ENCODE measurements at places on chromosomes 4 and X.

- no peak for DNase-seq
Observed at GRCh38 chr4:92231511-92231910, 72.3 kb upstream of the GRID2 start.

GRCh38 chrX:2351321-2351720, 149.5 kb downstream of the DHRSX start:
- no peak for DNase-seq

DNA sequence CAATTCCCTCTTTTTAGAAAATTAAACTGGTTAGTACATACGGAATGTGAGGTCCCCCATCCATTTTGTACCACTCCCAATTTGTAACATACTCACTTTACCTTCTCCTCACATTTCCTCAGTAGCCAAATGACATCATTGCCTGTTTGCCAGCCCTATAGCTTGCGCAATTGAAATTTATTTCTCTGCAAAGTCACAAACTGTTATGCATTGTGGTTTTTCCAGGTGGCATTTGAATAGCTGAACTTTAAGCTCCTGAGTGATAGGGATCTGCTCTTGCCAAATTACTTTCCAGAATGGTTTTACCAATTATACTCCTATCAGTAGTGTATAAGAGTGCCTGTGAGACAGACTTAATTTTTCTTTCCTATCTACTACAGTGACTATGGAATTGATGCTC, 7.7 kb downstream of the COL4A5 start:
- DNase-seq = no peak

- DNase-seq = no peak
Observed at GRCh38 chr4:4339504-4340085, 47.3 kb upstream of the NSG1 start.

DNA sequence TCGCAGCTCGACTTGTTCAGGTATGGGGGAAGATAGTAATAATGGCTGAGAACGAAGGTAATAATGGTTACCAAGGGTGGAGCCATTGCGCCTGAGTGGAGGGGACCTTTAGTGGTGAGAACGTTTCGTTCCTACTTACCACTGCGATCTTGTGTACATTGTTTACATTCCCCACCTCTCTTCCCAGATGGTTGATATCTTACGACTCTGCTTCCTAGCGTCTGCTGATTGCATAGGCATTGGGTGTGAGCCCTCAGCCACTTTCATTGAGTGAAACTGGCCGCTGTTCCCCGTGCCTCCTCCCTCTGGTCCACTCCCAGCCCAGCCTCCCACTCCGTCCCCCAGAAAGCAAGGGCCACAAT, 850 bp downstream of the IGBP1 start:
- DNase-seq = no peak

DNA sequence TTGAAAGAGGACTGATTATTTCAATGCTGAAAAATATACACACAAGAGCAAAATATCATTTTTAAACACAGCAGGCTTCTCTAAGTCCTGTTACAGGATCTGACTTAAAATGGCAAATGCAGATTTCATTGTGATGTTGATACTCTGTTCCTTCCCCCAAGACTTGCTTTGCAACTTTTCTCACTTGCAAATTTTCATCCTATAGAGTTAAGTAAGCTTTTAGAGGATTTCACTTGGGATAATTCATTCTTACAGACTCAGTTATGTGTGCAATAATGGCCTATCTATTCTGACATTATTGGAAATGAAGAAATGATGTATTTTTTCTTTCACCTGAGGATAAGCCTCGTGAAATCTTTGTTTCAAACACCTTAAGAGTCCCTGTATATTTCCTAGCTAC, 2403.2 kb downstream of the ARAP2 start:
- no peak for DNase-seq

- DNase-seq = no peak
Observed at GRCh38 chrX:30627818-30628652, 25.2 kb upstream of the GK start.

DNA sequence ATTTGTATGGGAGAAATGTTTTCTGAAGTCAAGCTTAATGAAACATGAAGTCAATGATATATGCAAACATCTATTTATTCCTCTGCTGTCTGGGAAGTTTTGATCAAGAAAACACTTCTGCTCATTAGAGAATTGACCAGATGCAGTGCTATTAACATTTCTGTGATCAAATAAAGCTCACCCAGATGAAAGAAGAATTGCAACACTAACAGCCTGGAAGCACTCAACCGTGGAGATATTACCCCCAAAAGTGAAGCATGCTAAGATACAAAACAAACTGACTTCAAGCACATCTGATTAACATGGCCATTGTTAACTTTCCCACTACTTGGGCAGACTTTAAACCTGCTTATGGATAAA, 73.7 kb upstream of the GUCY1A1 start:
- DNase-seq = no peak

DNA sequence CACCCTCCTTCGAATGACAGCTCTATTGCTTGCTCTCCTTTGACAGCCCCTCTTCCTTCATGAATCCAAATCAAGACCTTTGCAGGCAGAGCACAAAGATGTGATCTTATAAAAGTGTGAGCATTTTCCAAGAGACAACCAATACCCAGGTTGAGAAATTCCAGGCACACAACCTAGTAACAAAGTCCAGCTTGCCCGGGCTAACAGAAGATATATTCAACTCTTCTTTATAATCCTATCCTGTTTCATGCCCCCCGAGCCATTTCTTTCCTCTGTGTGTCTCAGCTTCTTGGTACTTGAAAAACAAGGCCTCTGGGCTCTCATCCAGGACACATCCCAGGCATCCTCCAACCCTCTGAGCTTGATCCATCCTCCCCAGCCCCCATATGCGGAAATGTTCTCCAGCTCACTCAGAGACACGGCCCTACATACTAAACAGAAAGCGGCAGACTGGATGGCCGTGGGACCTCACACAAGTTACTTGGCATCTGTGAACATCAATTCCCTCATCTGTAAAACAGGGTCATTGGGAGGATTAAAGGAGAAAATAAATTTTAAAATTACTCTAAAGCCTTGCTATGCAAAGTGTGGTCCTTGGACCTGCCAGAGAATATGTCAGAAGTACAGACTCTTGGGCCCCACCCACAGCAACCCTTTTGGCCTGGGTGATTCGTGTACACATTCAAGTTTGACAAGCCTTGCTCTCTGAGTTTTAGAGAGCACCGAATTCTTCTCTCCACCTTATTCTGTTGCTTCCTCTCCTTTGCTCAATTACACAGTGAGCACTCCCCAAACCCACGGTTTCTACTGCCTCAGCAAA, 627.0 kb downstream of the BCOR start:
- DNase-seq = no peak

DNA sequence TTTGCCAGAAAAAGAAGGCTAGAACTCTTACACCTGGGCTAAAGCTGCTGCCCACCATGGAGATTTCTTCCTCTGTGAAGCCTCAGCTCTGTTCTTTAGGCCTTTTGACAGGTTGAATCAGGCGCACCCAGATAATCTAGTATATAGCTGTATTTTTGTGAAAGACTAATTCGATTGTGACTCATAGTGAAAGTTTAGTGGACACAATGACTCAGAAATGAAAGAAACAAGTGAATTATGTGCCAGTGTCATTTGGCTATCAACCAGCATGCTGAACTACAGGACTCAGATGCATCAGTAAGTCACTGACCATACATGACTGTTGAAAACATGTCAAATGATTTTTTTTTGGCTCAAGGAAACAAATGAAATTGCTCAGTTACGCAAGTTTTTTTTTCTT, 425.4 kb downstream of the SLITRK2 start:
- no peak for DNase-seq

DNA sequence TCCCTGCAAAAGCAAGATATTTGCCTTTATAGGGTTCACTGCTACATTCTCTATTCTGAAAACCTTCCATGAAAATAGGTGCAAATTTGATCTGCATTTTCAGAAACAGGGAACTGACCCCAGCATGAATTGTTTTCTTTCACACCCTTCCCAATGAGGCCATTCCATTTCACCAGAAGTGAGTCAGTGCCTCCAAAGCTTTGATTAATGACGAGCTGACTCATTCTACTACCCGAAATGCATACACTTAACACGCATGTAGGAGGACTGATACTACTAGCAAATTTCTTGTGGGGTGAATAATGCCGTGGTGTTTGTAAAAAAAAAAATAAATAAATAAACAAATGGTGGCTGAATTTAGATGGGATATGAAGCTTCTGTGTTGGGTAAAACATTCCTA, 146.9 kb upstream of the FGF13 start:
- DNase-seq = no peak

DNA sequence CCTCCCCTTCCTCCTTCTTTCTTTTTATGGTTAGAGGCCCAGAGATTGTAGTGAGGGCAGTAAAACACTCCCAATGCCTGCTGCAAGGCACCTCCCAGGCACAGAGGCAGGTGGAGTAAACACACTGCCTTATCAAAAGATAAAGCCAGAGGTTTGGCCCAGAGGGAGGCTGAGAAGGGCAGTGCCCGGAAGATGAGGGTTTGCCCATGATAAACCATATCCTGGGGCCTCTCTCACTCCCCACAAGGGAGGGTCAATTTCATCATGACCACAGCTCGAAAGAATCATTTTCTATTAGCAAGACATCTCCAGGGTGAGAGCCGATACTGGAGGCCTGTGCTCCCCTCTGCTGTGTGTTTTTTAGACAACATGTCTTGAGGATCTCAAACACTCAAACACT, 98.5 kb upstream of the FAM9C start:
- DNase-seq = no peak

GRCh38 chr4:3766036-3766784, at the start of gene ADRA2C:
ADRA2C (plus strand) TSS chr4:3766385; CDS start chr4:3766607, 222 bp downstream.
- DNase-seq = no peak

- no peak for DNase-seq
Observed at GRCh38 chr4:38489924-38490639, 173.9 kb upstream of the KLF3 start.

GRCh38 chrX:116277351-116278225, 107.0 kb downstream of the AGTR2 start:
- no peak for DNase-seq

- peak; percentile 66 for DNase-seq
Observed at GRCh38 chrX:14032406-14032805, 2.7 kb upstream of the GEMIN8 start.

DNA sequence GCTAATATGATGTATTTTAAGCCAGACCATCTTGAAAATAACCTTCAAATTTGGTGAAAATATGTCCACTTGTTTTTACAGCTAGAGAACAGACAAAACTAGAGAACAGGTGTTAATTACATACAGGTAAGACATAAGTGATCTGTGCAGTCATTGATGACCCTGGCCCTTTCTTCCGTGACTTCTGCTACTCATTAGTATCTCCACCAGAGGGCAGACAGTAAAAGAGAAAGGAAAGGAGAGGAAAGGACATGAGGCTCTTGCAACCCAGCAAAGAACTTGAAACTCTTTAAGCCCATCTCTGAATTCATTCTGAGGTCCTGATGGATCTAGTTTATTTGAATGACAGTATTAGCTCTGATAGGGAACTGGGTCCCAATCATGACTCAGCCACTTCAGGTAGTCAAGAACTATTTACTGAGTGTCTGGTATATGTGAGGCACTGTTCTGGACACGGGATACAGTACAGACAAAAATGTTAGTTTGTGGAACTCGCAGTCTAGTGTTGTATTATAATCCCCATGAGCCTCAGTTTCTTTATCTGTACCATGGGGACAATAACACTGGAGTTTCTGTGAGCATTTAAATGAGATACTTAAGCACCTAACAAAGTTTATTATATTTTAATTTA, 121.0 kb upstream of the TEX13D start:
- peak; percentile 55 for DNase-seq

DNA sequence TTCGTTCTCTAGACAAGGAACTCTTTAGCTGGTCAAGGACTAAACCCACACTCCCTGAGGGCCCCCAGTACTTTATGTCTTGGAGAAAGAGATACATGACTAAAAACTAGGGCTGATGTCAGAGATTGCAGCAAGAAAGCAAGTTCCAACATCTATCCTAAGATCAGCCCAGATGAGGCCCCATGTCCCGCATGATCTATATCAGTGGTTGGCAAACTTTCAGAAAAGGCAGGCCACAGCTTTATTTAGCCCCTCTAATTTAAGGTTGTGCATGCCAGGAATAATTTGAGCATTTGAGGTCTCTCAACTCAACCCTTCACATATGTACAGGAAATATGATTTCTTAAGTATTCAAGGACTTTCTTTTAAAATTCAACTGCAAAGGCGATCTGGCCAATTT, 44.1 kb upstream of the FRMD7 start:
- no peak for DNase-seq

DNA sequence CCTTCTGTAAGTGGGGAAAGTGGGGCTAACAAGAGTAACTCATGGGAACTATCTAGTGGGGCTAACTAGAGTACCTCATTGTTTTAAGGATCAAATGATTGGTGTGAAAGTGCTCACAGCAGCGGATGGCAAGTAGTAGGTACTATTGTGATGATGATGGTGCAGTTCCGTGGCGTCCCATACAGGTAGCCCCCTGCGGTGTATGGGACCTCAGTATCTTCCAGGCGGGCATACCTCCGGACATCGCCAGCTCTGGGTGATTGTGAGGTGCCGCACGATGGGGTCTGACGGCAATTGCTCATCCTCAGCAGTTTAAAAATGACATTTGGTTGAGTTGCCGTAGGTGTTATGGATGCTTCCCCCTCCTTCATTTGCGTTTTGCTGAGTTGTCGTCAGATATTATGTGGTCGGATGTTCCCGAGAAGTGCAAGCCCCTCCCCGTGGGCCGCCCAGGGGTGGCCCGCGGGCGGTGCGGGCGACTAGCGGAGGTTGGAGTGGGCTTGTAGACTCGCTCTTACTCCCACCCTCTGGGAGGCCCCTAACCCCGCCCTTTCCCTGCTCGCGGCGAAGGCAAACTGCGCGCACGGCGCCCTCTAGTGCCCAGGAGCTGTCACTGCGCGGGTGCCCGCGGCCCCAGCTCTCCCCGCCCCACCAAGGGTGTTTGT, 18.3 kb upstream of the GPR101 start:
- peak; percentile 77 for DNase-seq

DNA sequence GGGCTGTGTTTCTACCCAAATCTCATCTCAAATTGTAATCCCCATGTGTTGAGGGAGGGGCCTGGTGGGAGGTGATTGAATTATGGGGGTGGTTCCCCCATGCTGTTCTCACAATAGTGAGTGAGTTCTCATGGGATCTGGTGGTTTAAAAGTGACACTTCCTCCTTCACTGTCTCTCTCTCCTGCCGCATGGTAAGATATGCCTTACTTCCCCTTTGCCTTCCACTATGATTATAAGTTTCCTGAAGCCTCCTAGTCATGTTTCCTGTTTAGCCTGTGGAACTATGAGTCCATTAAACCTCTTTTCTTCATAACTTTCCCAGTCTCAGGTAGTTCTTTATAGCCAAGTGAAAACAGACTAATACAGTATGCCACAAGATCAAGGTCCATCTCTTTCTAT, 70.0 kb upstream of the MSX1 start:
- DNase-seq = no peak

DNA sequence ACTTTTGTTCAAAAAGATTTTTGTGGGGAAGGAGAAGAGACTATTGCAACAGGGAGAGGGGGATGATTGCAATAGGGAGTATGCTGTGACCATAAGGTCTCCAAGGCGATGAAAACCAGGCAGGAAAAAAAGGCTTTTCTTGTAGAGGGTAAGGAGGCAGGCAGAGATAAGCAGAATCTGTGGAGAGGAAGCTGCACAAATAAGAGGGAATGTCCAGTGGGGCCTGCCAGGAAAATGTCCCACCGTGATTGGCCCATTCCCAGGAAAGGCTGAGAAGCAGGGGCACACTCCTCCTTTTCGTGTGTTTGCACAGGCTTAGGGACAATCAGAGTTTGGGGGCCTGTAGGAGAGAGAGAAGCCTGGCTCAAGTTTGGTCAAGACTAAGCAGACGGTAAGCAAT, 29.1 kb downstream of the SPACA5 start:
- DNase-seq = no peak

GRCh38 chr4:159248384-159249178, 145.7 kb downstream of the RAPGEF2 start:
- no peak for DNase-seq
